ENCODE measurements at places on chromosomes 2 and 18.

- DNase-seq, result no peak
Measured at GRCh38 chr2:231513746-231514224, 16.5 kb downstream of the NMUR1 start.

GRCh38 chr2:102667072-102667471 lies 47.7 kb downstream of the SLC9A2 start:
- no peak for DNase-seq

- DNase-seq, result no peak
Measured at GRCh38 chr18:29523371-29523770, 1346.4 kb upstream of the CDH2 start.

DNA sequence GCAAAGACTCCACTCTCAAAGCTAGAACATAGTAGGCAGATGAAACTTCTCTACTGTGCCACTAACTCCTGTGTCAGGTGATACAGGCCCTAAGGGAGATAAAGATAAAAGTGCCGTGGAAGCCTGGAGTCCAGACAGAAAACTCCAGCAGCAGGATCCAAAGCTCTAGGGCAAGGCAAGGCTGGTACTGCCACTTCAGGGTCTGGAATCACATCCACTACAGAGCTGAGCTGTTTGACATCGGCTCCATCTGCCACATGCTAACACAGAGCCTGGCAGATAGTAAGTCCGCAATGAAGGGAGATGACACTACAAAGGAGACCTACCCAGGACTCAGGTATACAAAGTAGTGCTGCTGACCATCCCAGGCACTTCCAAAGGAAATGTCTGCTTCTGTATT lies 34.4 kb downstream of the EPG5 start:
- no peak for DNase-seq

DNA sequence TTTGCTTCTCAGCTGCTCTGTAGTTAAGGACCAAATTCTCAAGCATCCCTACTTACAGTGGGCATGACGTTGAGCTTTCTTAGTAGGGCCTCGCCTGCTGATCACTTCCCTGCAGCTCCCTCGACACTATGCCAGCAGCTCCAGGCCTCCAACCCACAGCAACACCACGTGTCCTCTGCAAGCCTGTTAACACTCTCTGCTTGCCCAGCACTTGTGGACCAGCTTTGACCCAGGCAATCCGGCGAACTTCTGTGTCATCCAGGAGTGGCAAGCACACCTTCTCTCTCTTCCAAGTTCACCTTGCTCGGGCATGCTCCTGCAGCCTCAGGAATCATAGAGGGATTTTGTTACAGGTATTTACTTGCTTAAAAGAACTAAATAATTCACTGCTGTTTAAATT lies 138.6 kb upstream of the FHL2 start:
- DNase-seq, result no peak

DNA sequence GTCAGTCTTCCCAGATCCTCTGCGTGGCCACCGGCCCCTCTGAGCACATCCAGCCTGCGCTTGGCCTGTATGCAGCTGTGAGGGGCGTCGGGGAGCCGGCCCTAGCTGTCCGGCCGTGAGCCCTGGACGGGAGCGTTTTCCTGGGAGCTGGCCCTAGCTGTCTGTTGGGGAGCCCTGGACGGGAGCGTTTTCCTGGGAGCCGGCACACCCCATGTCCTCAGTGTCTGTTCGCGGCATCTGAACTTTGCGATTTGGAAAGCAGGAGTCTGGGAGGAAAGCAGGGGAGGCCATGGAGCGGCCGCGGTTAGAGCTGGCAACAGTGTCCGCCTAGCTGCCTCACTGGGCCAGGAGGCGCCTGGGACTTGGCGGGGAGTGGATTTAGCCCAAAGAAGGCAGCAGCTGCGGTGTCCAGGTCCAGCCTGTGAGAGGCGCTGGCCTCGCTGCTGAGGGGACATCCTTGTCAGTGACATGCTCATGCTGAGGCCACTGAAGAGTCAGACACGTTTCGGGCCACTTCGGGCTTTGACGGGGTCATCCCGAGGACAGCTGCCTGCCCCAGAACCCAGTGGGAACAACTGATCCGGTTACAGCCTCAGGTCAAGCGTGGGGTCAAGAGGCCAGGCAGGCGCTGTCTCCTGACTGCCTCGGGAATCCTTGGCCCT lies 75.8 kb downstream of the KCNG2 start:
- no peak for DNase-seq

DNA sequence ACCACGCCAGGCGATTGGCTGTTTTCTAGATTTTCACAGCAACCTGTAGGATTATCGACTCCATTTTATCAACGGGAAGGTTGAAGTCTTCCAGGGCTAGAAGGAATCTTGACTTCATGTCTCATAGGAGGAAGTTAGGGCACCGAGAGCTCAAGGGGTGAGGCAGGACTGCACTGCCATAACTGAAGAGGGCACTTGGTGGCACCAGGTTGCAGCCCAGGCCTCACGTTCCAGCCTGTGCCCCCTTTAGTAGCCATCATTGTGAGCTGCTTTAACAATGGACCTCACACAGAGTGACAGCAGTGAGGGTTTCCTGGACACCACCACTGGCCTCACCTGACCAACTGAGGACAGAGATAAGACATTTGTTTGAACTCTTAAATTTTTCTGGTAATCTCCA lies 22.9 kb upstream of the RPL37A start:
- no peak for DNase-seq

GRCh38 chr2:152176113-152176714 lies 651 bp upstream of the STAM2 start:
- DNase-seq, result no peak

GRCh38 chr2:43715300-43716098 lies 39.3 kb upstream of the C1GALT1C1L start:
- no peak for DNase-seq

DNA sequence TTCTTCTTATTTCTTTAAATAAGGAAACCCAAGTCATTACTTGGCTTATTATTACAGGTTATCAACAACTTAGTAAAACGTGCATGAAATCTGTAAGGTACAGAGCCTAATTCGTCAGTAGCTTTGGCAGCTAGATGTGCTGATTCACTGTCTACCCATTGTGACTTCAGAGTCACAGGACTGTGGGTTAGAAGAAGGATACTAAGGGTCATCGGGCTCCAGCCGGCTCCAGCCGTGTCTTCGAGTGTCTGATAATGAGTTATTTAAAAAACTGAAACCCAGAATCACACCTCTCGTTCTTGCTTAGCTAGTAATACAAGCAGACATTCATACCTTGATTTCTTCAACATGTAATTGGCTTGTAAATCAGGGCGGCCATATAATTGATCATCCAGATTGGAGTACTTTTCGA lies 170.5 kb downstream of the FMNL2 start:
- DNase-seq, result no peak

DNA sequence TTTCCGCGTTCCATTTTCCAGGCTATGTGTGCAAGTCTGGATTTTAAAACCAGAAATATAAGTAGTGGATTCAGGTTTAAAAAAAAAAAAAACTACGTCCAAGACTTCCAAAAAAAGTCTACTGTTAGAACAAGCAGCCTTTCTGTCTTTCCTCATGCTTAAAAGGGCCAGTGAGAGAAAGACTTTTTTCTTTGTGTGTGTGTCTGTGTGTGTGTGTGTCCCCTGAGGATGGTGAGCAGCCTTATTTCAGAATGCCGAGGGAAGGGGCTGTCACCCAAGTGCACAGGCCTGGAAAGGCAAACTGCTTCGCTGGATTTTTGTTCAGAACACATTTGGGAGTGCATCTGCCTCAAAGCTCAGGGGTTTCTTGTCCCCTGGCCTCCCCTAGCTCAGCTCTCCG lies 98.8 kb downstream of the ZBTB7C start:
- no peak for DNase-seq

DNA sequence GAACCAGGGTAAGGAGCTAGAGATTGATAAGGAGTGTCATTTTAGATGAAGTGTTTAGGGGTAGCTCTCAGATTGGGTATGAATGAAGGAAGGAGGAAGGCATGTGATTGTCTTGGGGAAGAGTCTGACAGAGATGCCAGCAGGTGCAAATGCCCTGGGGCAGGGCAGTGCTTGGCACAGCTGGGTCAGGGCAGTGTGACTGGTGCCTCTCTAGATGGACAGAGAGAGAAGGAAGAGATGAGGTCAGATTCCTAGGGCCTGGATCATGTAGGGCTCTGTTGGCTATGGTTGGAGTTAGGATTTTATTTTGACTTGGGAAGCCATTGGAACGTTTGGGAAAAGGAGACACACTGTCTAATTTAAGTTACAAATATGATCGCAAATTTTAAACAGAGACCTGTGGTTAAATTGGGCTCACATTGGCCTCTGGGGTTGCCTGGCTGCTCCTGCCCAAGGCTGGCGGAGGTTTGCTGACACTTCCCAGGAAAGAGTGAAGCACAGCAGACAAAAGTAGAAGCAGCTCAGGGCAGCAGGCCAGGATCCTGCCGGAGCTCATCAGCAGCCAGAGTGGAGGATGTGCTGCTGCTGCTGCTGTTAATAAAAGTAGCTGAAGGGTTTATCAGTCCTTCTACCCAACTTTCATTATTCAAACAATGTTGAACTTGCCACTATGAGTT lies 32.7 kb upstream of the FHL2 start:
- DNase-seq, result no peak

Data from activated T-cell treated with anti-CD3 and anti-CD28 coated beads, Interleukin-2, amount 50 U/mL, for 1 hour (primary cell).